ENCODE measurements at places on chromosomes 3 and 15. TPM values are rescaled to one million over a fixed set of nuclear protein-coding genes. Genes with fewer than 3 reads are reported as not detected.

Gene SUSD5
- total RNA-seq: 1.1 TPM

DNA sequence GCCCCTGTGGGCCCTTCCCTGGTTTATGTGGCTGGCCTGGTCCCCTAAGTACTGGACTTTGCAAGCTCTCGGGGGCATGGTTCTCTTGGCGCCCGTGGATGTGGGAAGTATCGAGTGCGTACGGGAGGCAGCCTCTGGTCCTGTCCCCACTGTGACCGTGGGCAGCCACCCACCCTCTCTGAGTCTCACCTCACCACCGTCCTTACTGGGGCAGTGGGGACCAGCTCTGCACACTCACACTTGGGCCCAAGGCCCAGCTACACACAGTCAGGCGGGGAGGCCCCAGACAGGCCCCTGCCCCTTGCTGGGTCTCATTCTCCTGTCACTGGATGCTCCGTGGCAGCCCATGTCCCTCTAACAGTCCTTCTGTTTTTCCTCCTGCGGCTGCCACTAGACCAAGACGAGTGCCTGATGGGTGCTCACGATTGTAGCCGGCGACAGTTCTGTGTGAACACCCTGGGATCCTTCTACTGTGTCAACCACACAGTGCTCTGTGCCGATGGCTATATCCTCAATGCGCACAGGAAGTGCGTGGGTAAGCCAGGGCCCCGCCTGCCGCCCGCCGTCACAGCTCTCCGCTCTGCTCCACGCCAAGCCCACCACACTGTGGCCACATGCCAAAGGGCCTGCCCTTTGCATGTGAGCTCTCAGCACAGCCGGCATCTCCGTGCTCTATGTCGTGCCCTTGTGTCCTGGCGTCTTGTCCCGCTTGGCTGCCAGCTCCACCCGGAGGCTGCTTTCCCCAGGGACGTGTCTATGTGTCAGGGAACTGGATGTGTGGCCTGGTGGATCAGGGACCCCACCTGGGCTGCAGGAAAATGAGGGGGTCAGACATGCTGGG is 72.7 kb downstream of the FBLN2 start:
- peaks cover 24% of the 10 kb centered on the region for H3K4me1 ChIP-seq
- no peak for DNase-seq
- no peak overlapping the region for H3K27ac ChIP-seq
- peaks cover 30% of the 10 kb centered on the region for H3K36me3 ChIP-seq
- no peak overlapping the region for H3K4me3 ChIP-seq

Gene PRSS50
- not detected for total RNA-seq

- no peaks in the 10 kb centered on the region for H3K4me1 ChIP-seq
- H3K36me3 ChIP-seq: no peaks in the 10 kb centered on the region
- H3K27me3 ChIP-seq: no peaks in the 10 kb centered on the region
- H3K27ac ChIP-seq: no peak overlapping the region
Observed at GRCh38 chr15:83960192-83960829, 275.3 kb upstream of the GOLGA6L4 start.

- H3K4me3 ChIP-seq: no peak overlapping the region
- H3K4me1 ChIP-seq: peaks cover 14% of the 10 kb centered on the region
- peaks cover 69% of the 10 kb centered on the region for H3K36me3 ChIP-seq
- H3K27ac ChIP-seq: peak overlapping the region; percentile 25
- H3K27me3 ChIP-seq: no peaks in the 10 kb centered on the region
- DNase-seq: no peak
Observed at GRCh38 chr15:85673326-85673725, 121.4 kb downstream of the KLHL25 start.

Gene NPAP1
- total RNA-seq: not detected

- no peak overlapping the region for H3K27ac ChIP-seq
- H3K27me3 ChIP-seq: no peaks in the 10 kb centered on the region
- DNase-seq: no peak
Observed at GRCh38 chr3:30878862-30879261, 15.6 kb downstream of the GADL1 start.

DNA sequence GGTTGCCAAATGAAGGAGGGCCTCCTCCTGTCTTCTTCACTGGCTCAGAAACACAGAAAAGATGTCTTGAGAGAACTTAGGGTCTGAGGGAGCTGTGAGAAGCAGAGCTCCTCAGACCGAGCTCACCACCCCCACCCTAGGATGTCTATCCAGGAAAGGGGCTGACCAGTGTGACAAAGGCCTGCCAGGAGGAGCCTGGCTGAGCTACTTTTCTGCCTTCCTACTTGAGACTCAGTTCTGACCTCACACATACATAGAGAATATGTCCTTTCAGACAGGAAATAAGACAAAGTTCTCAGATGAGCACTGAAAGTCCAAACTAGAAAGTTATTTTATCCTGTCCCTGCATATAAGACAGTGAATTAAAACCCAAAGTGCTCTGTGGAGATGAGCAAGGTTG is 54.5 kb downstream of the KIF9 start:
- H3K27ac ChIP-seq: no peak overlapping the region
- H3K4me1 ChIP-seq: no peaks in the 10 kb centered on the region
- H3K27me3 ChIP-seq: no peaks in the 10 kb centered on the region
- no peak for DNase-seq
- H3K4me3 ChIP-seq: no peak overlapping the region
- no peaks in the 10 kb centered on the region for H3K36me3 ChIP-seq

Gene HYKK
- total RNA-seq: 6.1 TPM

- H3K27ac ChIP-seq: no peak overlapping the region
- H3K4me3 ChIP-seq: no peak overlapping the region
- peaks cover 6% of the 10 kb centered on the region for H3K4me1 ChIP-seq
- no peak for DNase-seq
Observed at GRCh38 chr15:98292442-98293240, 332.1 kb downstream of the ARRDC4 start.

DNA sequence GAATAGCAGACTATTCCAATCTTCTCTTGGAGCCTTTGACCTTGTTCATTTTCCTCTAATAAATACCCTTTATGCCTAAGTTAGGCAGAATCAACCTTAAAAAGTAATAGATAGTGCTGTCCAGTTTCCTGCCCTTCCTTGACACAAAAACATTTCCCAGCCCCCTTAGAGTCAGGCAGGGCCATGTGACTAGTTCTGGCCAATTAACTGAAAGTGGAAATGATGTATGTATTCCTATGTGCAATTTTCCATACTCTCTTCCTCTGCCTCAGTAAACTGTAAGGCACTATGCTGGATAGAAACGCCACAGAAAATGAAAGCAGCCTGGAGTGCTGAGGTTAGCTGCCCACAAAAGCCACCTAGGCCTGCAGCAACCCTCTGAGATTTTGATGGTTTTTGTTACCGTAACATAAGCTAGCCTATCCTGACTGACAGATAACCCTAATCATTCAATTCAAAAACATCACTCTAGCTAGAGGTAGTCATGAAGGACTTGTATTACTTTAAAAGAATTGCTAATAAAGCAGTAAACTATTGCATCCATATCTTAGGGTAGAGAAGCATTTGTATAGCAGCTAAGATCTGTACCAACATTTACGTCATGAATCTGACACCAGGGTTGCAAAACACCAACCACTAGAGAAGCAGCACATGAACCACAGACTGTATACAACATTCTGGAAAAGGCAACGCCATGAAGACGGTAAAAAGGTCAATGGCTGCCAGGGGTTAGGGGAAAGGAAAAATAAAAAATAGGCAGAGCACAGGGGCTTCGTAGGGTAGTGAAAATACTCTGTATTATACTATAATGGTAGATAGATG is 112.9 kb downstream of the ULK4 start:
- H3K36me3 ChIP-seq: no peaks in the 10 kb centered on the region
- H3K4me3 ChIP-seq: no peak overlapping the region
- H3K27ac ChIP-seq: no peak overlapping the region
- no peak for DNase-seq
- H3K27me3 ChIP-seq: no peaks in the 10 kb centered on the region
- H3K4me1 ChIP-seq: no peaks in the 10 kb centered on the region

DNA sequence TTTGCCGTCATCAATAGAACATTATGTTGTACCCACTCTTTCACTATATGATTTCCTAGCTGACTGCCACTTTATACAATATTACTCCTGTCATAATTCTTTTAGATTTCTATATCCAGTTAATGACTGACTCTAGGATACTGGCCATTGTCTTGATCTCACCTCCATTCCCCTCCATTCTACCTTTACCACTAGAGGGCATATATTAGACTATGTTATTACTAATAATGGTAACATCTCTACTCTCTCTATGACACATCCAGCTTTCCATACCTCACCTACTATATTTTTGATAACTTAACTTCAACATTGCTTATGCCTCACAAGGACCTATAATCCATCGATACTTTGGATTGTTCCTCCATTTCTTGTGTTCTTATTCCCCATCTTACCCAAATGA is 31.4 kb upstream of the POU1F1 start:
- H3K4me3 ChIP-seq: no peak overlapping the region
- no peaks in the 10 kb centered on the region for H3K36me3 ChIP-seq
- H3K27ac ChIP-seq: no peak overlapping the region

Gene SLC28A2
- total RNA-seq: not detected

DNA sequence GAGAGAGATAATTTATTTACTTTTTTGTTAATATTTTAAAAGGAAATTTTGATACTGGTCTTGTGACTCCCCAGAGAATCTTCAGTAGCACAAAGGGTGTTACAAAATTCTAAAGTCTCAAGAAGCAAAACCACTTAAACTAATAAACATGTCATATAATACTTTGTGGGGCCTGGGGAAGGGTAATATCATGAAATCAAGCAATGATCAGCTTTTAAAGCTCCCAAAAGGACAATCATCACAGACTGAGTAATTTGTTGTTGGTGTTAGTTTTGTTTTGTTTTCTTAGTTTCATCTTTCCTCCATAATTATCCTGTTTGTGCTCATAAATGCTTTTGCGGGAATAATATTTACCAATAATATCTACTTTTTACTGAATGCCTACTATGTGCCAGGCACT is 55.0 kb downstream of the TMEM212 start:
- H3K27ac ChIP-seq: no peak overlapping the region
- no peak for DNase-seq

Gene GOLGA8R
- total RNA-seq: 3.0 TPM

Gene LIPC
- 0.26 TPM for total RNA-seq

DNA sequence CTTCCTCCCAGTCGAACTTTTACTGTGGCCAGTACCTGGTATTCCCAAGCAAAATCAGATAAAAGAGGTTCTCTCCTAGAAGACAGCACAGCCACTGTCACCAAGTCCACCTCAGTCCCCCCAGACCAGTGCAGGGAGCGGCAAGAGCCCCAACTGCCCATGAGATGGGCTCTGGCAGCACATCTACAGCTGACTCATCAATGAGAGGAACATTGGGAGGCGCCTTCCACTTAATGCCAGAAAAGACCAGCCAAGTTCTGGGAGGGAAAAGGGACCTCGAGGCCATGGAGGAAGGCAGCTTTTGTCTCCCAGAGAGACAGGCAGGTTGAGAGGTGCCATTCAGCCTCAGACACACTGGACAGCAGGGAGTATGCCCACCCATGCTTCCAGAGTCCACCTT is 28.2 kb downstream of the POC1A start:
- no peak for DNase-seq
- H3K4me3 ChIP-seq: no peak overlapping the region
- H3K27ac ChIP-seq: no peak overlapping the region

DNA sequence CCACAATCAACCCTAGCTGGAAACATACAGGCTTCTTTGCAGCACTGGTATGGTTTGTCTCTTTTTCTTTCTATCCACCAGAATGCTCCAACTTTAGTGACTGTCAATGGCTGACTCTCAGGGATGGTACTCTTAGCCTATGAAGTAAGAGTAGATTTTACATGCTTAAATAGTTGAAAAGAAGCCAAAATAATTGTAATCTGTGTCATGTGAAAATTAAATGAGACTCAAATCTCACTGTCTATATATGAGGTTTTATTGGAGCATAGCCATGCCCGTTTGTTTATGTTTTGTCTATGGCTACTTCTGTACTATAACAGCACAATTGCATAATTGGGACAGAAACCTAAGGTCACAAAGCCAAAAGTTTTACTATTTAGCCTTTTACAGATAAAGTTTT is 29.1 kb upstream of the PDZRN3 start:
- no peaks in the 10 kb centered on the region for H3K27me3 ChIP-seq
- H3K36me3 ChIP-seq: no peaks in the 10 kb centered on the region
- no peaks in the 10 kb centered on the region for H3K4me1 ChIP-seq
- no peak overlapping the region for H3K27ac ChIP-seq
- no peak for DNase-seq

- peaks cover 16% of the 10 kb centered on the region for H3K4me1 ChIP-seq
- H3K27ac ChIP-seq: no peak overlapping the region
- no peaks in the 10 kb centered on the region for H3K36me3 ChIP-seq
- no peaks in the 10 kb centered on the region for H3K27me3 ChIP-seq
- DNase-seq: no peak
Observed at GRCh38 chr15:58313304-58313703, 118.5 kb upstream of the LIPC start.

Gene CTXN2
- total RNA-seq: not detected

Gene GJD2
- 0.24 TPM for total RNA-seq

Gene CKMT1B
- 74.1 TPM for total RNA-seq

All from suprapubic skin (tissue), 4 donors.